ENCODE measurements at places on chromosomes 2 and 18.

GRCh38 chr2:67571785-67572718 is 174.9 kb downstream of the ETAA1 start:
- DNase-seq = no peak

GRCh38 chr2:19538411-19538963 is 180.1 kb upstream of the OSR1 start:
- DNase-seq = no peak

GRCh38 chr2:168577885-168578284 is 121.8 kb downstream of the CERS6 start:
- DNase-seq = no peak

DNA sequence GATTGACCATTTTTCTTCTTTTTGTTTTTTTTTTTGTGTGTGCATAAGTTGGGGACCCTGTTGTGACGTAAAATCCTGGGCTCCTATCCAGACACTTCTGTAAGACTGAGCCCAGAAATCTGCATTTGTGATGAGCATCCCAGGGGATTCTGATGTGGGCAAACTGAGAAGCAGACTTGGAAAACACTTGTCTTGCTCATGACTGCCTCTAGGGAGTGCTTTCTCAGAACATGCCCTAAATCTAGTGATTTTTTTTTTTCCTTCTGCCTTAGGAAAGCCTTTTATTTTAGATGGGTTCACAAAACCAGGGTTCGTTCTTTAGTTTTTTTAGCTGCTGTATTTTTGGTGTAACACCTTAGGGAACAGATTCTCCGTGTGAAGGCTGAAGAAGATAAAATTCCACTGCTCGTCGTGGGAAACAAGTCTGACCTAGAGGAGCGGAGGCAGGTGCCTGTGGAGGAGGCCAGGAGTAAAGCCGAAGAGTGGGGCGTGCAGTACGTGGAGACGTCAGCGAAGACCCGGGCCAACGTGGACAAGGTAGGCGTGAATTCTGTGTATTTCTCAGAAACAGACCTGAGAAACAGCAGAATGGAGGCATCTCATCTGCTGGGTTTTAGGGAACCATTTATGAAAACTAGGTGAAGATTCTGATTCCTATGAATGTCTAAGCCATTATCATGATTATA is 36.7 kb downstream of the RALB start:
- no peak for DNase-seq

- DNase-seq = peak; percentile 56
These were observed 800 bp downstream of the TTC21B start for GRCh38 chr2:165952741-165953211.

DNA sequence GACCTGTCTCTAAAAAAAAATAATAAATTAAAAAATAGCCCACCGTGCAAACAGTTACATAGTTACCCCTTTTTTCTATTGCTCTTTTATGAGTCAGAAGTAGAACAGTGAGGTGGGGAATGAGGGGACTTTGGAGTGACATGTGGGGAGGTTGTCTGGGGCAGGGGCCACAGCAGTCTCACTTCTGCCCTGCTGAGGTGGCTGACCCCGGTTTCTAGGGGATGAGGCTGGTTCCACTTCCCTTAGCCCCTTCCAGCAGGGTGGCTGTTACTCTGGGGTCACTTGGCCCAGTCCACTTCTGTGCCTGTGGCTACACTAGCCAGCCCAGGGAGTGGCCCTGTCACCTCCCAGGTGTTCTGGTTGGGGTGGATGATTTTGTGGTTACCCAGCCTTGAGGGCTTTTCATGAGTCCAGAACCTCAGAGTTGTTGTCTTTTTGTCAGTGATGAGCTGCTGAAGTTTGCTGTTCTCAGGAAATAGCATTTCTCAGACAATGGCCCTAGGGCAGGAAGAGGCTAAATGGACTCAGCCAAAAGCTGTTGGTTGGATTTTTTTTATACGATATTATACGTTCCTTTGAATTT is 28.0 kb upstream of the SCLY start:
- no peak for DNase-seq

DNA sequence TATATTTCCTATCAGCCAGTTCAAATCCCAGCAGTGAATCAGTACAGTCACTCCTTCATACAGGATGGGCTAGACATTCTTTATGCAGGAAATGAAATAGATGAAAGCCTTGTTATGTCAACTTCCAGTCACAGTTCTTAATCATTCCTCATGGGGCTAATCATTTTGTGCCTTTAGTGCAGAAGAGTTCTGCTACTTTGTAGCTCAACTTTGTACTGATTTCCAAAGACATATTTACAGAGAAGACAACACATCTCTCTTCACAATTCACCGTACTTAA is 593.9 kb upstream of the NETO1 start:
- DNase-seq = no peak

- DNase-seq = no peak
These were observed 258.1 kb downstream of the ATAD2B start for GRCh38 chr2:23668756-23669304.

DNA sequence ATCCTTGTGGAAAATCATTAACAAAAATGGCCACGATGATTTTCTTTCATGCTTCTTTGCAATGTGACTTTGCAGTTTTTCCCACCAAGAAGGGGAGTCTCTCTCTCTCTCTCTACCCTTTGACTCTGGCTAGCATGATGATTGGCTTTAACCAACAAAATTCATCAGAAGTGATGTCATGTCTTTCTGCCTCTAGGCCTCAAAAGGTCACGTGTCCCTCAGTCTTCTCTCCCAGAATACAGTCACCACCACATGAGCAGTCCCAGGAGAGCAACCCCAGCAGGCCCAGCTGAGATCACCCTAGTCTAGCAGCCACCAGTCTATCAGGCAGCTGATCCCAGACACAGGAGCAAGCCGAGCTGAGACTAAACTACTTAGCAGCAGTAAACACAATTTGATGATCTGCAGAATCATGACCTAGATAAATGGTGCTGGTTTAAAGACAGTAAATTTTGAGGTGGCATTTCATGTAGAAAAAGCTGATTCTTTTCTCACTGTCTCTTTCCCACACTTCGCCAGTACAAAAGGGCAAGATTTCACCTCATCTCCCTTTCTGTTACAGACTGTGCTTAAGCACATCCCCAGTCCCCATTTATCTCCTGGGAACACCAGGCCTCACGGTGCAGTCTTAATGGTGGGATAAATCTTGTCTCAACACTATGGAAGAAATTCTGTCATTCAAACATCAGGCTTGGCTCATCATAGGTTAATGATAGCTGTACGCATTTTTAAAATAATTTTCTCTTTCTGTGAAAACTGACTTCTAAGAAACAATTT is 132.7 kb downstream of the SCG2 start:
- no peak for DNase-seq

GRCh38 chr18:70197026-70197425 is 8.5 kb downstream of the RTTN start:
- DNase-seq = no peak

DNA sequence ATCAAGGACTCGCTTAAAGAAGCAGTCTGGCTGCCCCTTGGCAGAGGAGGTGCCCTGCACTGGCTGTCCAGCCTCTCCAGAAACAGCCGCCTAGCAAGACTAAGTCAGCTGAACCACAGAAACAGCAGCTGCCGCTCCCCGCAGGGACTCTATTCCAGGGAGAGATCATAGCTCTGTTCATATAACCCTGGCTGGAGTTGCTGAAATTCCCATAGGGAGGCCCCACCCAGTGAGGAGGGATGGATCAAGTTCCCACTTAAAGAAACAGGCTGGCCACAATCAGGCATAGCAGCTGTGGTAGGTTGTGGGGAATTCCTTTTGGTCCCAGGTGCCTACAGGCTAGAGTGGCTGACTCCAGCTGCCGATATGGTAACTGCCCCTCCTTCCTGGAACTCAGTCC is 74.2 kb upstream of the MC4R start:
- no peak for DNase-seq

DNA sequence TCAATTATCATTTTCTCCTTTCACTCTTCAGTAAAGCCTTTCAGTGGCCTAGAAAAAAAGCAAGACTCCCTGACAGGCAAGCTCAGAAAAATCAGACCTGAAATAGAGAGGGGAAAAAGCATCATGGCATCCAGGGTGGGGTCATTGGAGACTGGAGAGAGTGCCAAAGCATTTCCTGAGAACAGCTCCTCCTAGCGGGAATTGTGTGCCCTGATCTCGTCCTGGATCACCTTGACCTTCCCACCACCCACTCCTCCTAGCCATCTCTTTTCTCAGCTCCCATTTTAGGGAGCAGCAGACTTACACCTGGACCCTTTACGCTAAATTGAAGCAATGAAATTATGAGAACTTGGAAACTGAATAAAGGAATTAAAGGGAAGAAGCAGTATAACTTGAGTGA is 176.6 kb downstream of the VWC2L start:
- no peak for DNase-seq

- DNase-seq = no peak
These were observed 631 bp downstream of the GYPC start for GRCh38 chr2:126656431-126657147.

- no peak for DNase-seq
These were observed 83.4 kb downstream of the PDK1 start for GRCh38 chr2:172639256-172639655.

DNA sequence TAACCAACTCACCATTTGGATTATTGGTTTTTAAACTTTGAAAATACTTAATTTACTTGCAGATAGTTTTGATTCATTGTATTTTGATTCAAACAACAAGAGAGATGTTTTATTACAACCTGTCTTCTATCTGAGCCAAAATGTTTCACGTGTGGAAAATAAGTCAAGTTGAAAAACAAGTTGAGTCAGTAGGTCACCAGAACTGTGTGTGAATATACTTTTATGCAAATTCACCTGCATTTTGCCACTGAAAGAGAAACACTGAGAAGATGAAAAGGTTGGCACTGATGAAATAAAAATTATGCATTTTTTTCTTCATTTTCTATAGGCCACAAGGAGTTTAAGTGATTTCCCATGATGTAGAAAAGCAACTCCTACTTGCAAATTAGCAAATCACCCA is 68.3 kb downstream of the ICOS start:
- DNase-seq = no peak

DNA sequence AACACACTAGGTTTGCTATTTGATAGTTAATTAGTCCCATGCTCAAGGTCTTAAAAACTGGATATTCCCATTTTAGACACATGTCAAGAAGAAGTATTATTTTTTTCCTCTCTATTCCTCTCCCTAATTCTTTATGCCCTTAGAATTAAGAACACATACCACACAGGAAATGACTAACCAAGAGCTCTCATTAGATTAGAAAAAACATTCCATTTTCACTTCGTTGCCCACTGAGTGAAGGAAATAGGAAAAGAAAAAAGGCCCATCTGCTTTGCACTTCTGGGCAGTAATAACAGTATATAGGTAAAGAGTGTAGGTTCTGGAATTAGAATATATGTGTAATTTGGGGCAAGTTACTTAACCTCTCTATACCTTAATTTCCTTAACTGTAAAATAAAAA is 26.9 kb downstream of the ACADL start:
- no peak for DNase-seq

- DNase-seq = no peak
These were observed 339.1 kb upstream of the GALNT5 start for GRCh38 chr2:156918410-156918809.

- DNase-seq = peak; percentile 86
These were observed 44.6 kb downstream of the FAM124B start for GRCh38 chr2:224357098-224357901.

DNA sequence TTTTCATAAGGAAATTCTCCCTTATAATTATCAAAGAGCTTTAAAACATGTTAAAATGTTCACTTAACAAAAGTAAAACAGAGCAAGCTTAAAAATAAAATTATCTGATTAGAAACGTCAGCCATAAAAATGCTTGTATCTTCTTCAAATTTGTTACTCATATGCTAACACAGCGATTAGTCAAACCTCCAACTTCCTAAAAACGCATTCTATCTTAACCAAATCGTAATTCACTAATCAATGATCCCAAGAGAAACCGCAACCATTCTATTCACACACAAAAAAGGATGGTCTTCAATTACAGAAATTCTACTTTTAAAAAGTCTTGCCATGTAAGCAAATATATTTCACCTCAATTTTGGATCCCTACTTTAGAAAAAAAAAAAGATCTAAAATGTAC is 1.9 kb downstream of the STK17B start:
- DNase-seq = no peak

DNA sequence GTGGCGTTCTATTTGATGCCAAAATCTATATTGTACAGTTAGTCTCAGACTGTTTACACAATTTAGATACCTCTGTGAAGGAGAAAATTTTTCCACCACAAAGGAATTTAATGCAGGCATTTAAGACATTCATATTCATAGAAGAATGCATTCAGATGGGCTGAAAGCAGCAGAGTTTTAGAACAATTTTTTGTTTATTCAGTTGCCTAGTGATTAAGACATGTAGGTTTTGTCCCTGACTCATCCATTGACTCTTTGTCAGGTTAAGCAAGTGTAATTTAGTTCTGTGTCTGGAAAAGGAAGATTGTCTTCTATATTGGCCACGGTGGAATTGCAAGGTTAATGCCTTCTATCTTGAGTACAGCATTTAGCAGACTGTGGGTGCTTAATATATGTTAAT is 515.0 kb downstream of the PARD3B start:
- no peak for DNase-seq

DNA sequence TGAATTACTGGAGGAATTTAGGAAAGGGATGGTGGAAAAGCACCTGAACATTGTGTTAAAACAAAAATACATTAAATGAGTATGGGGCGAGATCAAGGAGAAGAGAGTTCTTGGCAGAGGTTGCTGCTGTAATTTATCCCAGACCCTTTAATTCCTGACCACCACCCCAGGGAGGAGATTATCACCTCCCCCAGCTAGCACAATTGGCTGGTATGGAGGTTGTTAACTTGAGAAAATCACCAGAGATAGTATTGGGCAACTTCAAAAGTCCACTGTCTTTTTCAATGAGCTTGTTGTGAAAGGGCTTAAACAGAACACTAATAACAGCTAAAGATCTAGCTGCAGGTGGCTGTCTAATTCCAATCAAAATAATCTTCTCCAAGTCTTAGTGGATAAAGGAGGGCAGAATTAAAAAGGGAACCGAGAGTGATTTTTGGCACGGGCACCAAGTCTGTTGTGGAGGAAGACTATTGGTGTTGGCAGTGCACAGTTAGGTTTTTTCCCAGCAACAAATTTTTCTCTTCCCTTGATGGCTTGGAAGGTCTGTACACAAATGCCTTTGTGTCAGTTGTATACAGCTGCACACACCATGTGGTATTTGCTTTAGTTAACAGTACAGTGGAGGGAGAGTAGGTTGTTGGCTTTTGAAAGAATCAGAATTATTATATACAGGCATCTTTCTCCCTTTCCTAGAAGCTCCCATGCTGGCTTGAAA is 289.5 kb downstream of the SLC4A3 start:
- DNase-seq = no peak

DNA sequence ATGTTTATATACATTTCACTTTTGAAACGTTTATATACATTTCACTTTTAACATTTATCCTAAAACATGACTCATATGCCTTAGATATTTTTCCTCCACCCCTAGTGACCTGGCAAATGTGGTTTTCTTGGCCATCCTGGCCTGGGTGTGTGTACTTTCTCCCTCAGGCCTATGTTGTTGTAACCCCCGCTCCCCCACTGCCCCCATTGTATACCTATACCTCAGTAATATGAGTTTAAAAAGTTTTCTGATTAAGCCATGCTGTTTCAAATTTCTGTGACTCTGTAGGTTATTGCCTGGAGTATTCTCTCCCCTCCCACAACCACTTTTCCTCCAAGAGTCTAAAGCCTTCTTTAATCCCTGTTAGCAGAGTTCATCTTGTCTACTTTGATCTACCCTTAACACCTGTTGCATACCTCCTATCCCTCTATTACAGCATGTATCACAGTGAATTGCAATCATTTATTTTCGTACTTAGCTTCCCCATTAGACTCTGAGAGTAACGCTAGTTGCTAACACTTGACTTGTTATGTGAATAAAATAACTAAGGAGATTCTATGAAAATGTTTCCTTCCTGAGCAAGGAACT is 67.9 kb downstream of the LCLAT1 start:
- DNase-seq = no peak
